ENCODE measurements at places on chromosomes 6 and 20.

DNA sequence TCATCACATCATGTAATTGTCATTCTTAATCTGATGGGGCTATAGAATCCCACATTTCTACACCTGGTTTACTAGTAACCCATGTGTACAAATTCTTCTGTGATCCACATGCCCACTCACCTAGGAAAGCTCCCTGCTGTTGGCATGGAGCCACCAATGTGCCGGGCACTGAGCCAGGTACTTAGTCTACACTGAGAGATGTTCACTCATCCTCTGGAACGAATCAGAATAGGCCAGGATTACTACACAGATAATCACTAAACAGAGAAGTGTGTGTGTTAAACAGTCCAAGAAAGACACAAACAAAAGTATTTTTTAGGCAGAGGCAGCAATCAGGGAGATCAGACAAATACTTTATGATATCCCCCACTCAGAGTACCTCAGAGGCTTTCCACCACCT, 193.2 kb upstream of the VGLL2 start:
- no peak for DNase-seq

GRCh38 chr6:36699348-36699747, 1.7 kb downstream of the RAB44 start:
- no peak for DNase-seq

DNA sequence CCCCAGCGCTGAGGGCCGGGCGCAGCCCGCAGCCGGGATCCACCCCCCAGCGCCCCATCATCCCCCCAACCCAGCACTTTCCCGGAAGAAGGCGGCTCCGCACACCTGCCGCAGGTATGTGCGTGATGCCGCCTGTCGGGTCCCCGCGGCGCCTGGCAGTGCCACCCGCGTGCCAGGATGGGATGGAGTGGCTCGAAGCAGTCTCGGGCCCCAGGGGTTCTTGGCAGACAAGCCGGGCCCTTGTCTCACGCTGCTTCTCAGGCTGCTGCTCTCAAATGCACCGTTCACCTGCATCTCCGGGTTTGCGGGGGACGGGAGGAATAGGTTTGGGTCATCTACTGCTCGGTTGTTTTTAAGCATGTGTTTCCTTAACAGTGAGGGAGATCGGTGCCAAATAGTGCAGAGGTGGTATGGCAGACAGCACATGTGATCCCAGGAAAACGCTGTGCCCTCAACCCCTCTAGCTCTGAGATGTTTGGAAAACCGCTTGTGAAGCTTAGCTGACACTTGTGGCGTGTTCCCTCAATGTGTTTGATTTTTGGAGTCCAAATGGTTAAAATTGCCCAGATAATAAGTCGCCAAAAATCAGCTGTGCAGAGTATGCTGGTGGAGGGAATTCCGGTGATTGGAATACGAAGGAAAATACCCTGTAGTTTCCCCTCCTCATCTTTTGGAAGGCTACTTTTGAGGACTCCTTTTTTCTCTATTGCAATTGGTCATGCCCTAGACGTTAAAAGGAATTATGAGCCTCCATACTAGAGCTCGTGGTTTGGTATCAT, 926 bp downstream of the MYLIP start:
- DNase-seq, result no peak

- DNase-seq, result no peak
Observed at GRCh38 chr20:46221256-46221833, 87.0 kb downstream of the CDH22 start.

- DNase-seq, result no peak
Observed at GRCh38 chr6:41255638-41256246, 27.6 kb downstream of the TREML4 start.

DNA sequence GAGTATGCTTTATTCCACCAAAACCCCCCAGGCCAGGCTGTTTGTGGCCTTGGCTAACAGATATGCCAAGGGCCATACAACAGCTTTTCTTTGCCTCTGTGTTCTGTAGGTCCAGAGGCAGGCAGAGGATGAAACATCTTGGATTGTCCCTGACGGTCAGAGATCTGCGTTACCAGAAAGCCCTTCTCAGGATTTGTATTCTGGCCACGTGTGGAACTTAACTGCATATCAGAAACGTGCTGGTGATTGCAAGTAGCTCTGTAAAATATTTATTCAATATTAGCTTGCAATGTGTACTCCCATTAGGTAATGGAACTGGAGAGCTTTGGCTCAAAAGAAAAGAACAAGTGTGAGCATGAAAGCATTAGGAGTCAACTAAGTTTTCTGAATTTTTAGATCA, 275.0 kb downstream of the CBLN4 start:
- no peak for DNase-seq

DNA sequence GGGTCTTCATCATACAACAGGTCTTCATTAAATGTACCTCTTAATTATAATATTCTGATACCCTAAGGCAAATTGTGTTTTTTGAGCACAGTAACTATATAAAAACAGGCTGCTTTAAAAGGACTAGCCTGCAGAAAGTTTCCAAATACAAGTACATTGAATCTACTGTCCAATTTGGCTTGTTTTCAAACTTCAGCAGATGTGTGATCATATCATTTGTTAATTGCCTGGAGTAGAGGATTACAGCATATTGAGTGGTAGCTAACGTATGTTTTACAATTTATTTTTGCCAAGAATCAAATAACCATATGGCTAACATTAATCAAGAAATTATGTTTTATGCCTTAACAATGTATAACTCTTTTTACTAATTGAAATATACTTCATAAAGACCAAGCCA, 12.6 kb downstream of the TINAG start:
- no peak for DNase-seq

GRCh38 chr20:58482416-58482815, 32.8 kb downstream of the APCDD1L start:
- DNase-seq, result no peak
